ENCODE measurements at places on chromosomes 5 and 9.
A peak's percentile ranks its signal among the peaks of the same experiment; 100 is the strongest.

GRCh38 chr5:4387290-4387689, 752.8 kb upstream of the ADAMTS16 start:
- no peak for DNase-seq

- peak; percentile 46 for DNase-seq
Measured at GRCh38 chr5:116778032-116778431, 203.4 kb upstream of the SEMA6A start.

- DNase-seq: no peak
Measured at GRCh38 chr9:112173489-112174221, 1.4 kb downstream of the SUSD1 start.

DNA sequence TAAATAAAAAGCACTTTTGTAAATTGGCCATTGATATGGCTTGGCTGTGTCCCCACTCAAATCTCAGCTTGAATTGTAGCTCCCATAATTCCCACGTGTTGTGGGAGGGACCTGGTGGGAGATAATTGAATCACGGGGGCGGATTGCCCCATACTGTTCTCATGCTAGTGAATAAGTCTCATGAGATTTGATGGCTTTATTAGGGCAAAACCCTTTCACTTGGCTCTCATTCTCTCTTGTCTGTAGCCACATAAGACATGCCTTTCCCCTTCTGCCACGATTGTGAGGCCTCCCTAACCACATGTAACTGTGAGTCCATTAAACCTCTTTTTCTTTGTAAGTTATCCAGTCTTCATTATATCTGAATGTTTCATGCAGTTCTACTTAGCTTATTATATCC, 153.2 kb downstream of the TARS1 start:
- no peak for DNase-seq

- DNase-seq: no peak
Measured at GRCh38 chr5:57349214-57349613, 133.4 kb downstream of the ACTBL2 start.

GRCh38 chr5:72871366-72872024, 55.0 kb downstream of the TNPO1 start:
- DNase-seq: no peak

Measured in left hindlimb (tissue), 1 donor.